ENCODE measurements at places on chromosomes 7 and 10. TPM values are rescaled to one million over a fixed set of nuclear protein-coding genes. Genes with fewer than 3 reads are reported as not detected.

DNA sequence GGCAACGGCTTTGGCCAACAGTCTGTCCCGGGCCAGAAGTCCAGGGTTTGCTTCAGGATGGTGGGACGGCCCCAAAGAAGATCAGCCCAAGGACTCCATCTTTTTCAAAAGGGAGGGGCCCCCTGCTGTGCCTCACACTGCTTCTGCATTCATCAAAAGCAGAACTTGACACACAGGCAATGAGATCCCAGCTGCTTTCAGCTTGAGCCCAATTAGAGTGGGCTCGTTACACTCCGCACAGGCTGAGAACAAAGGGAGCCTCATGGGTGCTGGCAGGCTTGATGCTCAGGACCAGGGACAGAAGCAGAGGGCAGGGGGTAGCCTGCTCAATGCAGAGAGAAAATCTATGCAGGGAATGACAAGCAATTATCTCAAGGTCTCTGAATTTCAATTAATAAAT lies 45.5 kb downstream of the VOPP1 start:
- no peak for DNase-seq

Gene ARID5B
- 73.6 TPM for total RNA-seq

Gene SEMA4G
- 4.8 TPM for total RNA-seq

Gene MYH16
- 2.0 TPM for total RNA-seq

Gene ALKBH4
- 26.7 TPM for total RNA-seq

Gene CEP55
- 15.5 TPM for total RNA-seq

Gene GBX1
- total RNA-seq = 2.9 TPM

Gene LIPK
- not detected for total RNA-seq

Gene CPXM2
- total RNA-seq = 16.0 TPM

Gene GIMAP7
- total RNA-seq = 3.1 TPM

Gene GALNT17
- total RNA-seq = 29.4 TPM
